NCI-H1417 treated with DMSO at 0.1 percent for 48 hours (cell line): ENCODE measurements at places on chromosomes 16 and 17.
A peak's percentile ranks its signal among the peaks of the same experiment; 100 is the strongest.

DNA sequence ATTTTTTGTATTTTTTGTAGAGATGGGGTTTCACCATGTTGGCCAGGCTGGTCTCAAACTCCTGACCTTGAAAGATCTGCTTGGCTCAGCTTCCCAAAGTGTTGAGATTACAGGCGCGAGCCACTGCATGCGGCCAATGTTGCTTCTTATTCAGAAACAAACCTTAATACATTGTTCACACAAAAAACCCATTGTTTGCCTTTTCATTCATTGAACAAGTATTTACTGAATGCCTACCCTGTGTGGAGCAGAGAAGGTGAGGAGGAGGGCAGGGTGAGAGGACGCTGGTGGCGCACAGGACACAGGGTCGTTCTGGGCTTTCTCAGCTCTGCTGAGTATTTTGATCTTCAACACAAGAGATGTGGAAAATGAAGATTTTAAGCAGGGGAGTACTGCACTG is 8.0 kb upstream of the KRT23 start:
- no peak for DNase-seq

- peak; percentile 11 for DNase-seq
Observed at GRCh38 chr16:10918294-10919002, 23.8 kb downstream of the DEXI start.

DNA sequence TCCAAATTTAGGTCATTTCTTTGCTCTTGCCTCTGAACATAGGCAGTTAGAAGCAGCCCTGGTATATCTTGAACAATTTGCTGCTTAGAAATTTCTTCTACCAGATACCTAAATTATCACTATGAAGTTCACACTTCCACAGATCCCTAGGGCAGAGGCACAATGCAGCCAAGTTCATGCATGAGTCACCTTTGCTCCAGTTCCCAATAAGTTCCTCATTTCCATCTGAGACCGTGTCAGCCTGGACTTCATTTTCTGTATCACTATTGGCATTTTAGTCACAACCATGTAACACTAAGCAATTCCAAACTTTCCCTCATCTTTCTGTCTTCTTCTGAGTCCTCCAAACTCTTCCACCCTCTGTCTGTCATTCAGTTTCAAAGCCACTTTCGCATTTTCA is 45.0 kb downstream of the KCNJ16 start:
- no peak for DNase-seq

DNA sequence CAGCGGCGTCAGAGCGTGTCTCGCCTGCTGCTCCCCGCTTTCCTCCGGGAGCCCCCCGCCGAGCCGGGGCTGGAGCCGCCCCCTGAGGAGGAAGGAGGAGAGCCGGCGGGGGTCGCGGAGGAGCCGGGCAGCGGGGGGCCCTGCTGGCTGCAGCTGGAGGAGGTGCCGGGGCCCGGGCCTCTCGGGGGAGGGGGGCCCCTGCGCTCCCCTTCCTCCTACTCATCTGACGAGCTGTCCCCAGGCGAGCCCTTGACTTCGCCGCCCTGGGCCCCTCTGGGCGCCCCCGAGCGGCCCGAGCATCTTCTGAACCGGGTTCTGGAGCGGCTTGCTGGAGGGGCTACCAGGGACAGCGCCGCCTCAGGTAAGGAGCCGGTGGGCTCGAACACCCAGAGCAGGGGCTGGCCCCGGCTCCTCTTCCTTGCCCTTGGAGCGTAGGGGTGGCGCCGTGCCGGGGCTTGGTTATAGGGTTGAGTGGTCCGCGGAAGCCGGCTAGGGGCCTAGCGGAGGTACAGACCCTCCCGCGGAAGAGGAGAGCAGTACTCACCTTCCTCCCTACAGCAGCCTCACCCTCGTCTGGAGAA is 841 bp downstream of the RAPGEFL1 start:
- DNase-seq = no peak

DNA sequence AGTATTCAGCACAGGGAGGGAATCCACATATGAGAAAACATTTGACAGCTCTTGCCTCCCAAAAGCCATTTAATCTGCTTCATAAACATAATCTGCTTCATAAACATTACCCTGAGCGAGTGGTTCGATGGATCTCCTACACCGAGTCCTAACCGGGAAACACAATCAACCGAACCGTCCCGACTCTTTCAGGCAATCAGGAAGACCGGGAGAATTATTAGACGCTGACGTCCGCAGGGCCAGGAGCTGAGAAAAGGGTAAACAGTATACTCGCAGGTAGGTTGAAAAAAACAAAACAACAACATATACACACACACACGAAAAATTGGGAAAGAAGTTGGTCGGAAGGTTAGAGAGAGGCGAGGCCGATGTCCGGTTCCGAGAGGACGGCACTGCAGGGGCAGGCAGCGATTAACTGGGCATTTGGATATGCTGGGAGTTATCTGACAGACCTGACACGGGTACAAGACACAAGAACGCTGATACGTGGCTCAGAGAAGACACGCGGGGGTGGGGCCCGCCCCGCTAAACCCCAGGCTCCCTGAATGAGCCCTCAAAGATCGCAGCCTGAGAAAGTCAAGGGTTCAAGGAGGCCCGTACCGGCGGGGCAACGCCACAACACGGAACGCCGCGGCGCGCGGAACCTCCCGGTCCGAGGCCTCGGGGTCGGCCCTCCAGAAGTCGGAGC is 585 bp downstream of the AP1G1 start:
- no peak for DNase-seq

DNA sequence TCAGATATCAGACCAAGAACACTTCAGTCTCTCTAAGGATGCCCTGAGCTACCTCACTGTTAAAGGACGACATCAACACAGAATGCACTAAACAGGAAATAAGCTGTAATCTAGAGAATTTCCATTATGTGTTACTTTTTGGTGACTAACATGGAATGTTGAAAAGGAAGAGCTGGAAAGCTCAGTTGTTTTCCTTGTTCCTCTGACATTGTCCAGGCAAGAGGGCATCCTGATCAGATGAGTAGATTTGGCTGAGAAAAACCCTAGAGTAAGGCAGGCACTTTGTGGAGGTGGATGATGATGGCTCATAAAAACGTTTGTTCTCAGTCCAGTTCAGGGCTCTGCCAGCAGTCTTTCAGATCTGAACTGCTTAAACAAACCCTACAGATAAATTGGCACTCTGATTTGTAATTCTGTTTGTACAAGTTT is 34.0 kb downstream of the DGKE start:
- DNase-seq = no peak

DNA sequence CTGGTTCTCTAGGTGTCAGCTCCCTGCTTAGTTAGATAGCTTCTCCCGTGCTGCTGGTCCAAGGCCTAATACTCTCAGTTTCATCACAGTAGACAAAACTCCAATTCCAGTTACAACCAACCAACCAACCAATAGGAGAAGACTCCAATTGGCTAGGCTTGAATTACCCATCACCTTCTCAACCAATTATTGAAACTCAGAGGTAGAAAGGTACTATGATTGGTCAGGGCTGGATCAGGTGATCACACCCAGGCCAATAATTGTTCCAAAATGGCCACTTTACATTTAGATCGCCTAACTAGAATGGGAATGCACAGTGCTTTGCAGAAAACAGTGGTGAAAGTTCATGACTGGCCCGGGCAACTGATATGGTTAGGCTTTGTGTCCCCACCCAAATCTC is 49.5 kb upstream of the CRHR1 start:
- DNase-seq = no peak

DNA sequence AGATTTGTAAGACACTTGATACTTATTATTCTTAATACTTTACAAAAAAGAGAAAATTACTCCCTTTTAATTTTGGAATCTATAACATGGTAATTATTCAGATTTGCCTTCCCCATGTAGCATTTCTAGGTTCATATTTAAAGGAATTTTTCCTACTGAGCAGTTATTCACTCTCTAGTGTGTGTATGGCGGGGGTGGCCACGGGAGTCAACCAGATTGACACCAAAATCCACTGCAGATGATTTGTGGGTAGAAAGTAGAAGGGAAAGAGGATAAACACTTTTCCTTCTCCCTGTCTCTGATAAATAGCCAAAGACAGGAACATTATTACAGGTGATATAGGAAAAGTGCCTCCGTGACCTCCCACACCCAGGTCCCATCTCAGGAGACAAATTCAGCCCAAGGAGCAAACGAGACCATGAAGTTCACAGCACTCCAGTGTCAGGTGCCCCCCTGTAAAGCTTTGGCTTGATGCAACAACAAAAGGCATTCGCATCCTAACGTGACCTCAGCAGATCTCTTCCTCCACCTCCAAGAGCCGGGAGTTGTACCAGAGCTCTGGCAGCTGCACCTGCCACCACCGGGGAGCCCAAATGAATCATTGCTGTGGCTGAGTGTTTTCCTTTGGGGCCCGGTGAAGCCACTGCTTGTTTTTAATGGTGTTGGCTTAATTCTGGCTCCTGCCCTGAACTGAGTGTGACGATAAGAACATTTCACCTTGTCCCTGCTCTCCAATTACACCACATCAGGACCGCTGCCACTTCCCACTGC is 92.7 kb upstream of the NOL11 start:
- DNase-seq = no peak

DNA sequence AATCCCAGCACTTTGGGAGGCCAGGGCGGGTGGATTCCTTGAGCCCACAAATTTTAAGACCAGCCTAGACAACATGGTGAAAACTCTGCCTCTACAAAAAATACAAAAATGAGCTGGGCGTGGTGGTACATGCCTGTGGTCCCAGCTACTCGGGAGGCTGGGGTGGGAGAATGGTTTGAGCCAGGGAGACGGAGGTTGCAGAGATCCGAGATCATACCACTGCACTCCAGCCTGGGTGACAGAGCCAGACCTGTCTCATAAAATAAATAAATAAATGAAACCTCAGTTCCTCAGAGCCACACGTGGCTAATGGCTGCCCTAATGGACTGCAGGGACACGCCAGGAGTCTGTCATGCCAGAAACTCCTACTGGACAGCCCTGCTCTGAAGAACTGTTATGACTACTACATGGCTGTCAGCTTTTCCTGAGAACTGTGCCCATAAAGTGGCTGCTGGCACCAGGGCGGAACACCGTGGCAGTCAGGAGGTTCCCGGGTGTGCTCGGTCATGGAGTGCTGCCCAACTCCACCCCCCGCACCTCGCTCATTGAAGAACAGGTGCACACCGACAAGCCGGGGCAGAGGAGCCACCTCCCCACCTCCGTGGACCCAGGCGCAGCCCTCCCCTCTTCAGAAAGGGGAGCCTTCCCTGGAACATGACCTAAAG is 4.3 kb downstream of the TMEM11 start:
- DNase-seq = no peak

DNA sequence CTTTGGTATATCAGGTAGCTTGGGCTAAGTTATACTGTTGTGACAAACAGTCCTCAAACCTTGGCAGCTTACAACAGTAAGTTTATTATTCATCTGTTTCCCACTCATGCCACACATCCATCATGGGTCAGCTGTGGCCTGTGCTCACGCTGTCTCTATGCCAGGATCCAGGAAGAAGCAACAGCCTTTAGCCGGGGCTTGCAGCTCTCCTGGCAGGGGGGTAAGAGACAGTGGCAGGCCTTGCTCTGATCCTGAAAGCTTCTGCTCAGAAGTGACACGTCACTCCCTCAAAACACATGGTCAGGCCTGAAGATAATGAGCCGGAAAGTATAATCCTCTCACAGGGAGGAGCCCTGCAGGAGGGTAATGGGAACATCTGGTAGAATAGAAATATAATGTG is 377.6 kb downstream of the CPPED1 start:
- peak; percentile 3 for DNase-seq

GRCh38 chr16:48129926-48130325 is 25.9 kb downstream of the ABCC12 start:
- DNase-seq = no peak

- DNase-seq = peak; percentile 57
Observed at GRCh38 chr17:40111221-40112128, 10.3 kb upstream of the MSL1 start.

DNA sequence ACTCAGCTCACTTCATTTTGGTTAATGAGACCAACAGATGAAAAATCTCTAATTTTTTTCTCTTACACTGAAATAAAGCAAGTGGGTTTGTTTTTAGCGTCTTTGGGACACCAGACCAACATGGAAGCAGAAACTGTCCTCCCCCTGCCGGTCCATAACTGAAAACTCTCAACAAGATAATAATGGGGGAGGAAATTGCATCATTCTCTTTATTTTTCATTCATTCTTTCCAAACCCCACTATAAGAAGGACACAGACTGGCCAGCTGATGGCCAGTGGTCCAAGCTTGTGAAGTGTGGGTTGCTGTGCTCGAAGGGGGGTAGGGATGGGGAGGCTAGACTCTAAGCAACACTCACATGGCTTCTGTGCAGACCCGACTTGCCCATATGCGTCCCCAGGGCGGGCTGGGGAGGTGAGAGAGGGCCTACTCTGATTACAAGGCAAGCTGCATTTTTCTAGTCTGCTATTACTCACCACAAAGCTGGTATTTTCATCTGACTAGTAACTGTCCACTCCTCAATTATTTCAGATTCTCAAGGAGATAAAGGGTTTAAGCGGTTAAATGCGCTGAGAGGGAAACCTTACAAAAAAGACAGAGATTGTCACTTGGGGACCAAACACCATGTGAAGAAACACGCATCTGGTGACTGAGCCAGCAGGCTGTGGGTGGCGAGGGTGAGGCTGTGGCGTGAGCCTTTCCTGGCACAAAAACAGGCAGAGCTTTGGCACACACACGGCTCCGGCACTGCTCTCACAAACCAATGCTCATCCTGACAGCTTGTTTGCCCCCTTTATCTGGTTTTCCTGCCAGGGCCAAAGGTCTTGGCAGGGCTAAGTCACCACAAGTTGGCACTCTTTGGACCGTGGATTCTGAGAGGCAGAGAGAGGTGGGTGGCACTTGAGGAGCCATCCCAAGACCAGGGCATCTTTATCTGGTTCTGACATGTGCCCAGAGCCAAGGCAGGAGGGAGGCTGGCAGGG is 38.2 kb downstream of the MARF1 start:
- no peak for DNase-seq

- no peak for DNase-seq
Observed at GRCh38 chr17:20009052-20009301, 182 bp upstream of the SPECC1 start.

DNA sequence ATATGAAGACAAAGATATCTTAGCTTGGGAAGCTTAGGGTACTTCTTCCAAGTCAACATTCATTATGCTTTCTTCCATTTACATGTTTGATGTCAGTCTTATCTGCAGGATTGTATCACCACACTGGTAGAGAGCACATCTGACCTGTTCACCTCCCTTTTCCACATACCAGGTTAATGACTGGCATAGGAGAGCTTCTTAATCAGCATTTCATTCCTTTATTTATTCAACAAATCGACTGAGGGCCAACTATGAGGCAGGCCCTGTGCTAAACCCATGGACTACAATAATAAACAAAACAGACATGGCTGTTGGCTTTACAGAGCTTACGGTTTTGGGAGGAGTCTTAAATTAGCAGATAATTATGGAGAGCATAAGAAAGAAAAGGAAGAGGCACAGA is 378.1 kb upstream of the CDH11 start:
- DNase-seq = no peak

DNA sequence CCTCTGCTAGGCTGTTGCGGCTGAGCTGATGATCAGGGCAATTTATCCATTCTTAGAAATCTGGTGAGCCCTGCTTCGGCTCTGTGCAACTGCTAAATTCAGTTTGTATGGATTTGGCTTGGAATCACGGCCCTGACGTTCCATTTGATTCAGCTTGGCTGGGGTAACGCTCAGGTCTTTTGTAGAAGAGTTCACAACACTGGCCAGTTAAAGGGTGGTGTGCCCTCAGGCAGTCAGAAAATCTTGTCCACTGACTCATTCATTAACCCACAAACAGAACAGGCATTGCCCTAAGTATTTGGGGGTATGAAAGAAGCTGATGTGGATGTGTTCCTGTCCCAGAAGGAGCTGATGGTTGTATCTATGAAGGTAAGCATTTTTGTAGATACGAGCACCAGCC is 53.9 kb downstream of the GNAO1 start:
- DNase-seq = no peak
